CD4-positive, alpha-beta T cell treated with Interleukin-4 for 4 hours (primary cell): ENCODE measurements at places on chromosomes 2 and 18.

DNA sequence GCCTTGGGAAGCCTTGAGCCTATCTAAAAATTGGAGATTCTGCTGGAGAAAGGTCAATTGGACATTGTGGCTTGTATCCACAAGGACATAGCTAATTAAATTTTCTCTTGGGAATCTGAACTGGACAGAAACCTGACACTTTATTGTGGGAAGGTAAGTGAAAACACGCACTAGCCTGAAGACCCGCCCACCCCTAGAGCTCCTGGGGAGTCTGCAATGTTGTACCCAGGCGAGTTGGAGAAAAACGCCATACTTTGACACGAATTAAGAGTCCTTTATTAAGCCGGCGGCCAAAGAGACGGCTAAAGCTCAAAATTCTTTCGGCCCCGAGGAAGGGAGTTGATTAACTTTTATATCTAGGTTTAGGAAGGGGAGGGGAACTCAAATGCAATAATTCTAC, 1.2 kb upstream of the ZNF892 start:
- no peak for DNase-seq

DNA sequence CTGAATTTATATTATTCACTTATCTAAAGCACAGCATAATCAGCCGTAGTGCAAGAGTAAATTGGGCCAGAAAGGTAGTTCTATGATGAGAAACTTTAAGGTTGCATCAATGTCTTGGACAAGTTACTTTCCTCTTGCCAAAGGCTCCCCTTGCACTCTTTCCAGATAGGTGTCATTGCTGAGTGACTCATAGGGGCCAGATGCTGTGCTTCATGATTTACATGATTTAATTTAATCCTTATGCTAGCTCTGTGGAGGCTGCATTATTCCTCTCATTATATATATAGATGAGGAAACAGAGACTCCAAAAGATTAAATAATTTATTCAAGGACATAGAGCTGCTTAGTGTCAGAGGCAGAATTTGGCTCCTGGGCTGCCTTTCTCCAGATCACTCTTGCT, 5.0 kb downstream of the CFAP221 start:
- DNase-seq = no peak

DNA sequence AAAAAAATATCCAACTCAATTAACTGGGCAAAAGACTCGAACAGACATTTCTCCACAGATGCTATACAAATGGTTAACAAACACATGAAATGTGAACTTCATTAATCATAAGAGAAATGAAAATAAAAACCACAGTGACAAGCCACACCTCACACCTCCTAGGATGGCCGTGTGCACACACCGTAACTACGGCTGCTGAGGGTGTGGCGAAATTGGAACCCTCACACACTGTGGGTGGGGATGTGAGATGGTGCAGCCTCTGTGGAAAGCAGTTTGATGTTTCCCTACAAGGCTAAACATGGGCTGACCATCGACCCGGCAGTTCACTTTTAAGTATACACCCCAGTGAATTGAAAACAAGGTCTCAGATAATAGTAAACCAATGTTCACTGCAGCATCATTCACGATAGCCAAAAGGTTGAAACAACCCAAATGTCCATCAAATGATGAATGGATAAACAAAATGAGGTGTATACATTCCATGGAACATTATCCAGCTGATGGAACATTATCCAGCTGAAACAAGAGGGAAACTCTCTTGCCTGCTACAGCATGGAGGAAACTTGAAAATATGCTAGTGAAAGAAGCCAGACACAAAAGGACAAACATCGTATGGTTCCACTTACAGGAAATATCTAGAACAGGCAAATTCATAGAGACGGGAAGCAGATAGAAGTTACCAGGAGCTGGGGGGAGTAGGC, 32.2 kb downstream of the ZAP70 start:
- DNase-seq = peak; percentile 69

DNA sequence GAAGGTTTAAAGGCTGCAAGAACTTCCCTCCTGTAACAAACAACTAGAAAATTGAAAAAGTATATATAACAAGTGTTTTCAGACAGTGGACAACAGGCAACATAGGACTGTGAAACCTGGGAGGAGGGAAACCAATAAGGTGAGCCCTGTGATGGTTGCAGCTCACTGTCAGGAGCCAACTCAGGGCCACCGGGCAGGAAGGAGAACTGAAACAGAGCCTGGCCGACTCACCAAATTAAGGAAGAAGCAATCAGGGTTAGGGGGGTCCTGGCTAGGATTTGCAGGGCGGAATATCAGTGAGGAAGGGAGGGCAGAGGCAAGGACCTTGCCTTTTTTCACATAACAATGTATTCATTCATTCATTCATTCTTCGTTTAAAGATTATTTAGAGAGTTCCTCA, 21.8 kb upstream of the CNRIP1 start:
- DNase-seq = no peak

GRCh38 chr2:129055824-129056223, 737.2 kb upstream of the HS6ST1 start:
- no peak for DNase-seq

DNA sequence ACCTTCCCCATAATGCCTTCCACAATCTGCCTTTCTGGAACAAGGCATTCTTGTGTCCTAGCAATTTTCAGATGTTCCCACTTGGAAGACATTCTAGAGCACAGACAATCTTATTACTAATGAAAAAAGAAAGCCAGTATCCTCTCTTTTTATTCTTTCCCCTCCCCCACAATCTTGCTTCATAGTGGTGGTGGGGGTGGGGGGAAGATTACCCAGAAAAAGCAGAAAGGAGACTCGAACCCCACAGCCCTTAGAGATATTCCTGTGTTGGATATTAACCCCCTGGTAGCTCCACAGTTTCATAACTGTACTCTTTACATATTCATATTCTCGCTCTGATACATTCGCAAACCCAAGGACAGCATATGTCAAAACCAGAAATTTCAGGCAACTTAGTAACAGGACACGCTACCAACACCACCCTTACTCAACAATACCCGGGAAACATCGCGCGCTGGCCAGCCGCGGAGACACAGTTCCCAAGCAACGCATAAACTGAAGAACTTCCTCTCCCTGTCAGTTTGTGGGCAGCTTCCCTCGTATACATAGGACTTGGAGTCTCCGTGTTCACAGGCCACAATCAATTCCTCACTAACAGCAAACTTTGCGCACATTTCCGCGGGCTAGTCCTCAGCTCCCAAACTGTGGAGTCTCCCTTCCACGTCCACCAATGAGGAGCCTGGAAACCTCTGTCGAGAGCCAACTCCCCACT, 793 bp downstream of the NR4A2 start:
- peak; percentile 23 for DNase-seq

DNA sequence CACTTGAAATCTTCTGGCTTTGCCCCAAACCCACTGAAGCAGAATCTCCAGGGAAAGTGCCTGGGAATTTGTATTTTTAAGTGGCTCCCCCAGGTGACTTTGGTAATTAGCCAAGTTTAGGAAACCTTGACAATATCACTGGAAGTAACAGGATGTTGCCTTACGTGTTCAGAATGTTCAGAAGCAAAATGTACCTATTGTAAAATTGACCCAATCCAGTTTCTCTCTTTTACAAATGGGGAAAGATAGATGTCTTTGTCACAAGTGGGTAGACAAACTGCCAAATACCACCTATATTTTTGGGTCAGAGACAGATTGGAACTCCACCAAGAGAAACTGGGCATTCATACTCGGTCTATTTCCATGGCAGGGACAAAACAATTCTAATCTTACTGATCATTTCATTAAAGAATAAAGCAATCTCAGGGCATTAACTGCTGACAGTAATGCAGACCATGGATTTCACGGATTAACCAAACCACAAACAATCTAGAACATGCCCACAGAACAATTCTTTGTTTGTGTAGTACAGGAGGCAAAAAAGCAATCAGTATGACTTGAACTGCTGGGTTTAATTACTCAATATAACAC, 255.8 kb downstream of the ERBB4 start:
- no peak for DNase-seq

GRCh38 chr2:46230115-46230571, 67.1 kb upstream of the EPAS1 start:
- no peak for DNase-seq

DNA sequence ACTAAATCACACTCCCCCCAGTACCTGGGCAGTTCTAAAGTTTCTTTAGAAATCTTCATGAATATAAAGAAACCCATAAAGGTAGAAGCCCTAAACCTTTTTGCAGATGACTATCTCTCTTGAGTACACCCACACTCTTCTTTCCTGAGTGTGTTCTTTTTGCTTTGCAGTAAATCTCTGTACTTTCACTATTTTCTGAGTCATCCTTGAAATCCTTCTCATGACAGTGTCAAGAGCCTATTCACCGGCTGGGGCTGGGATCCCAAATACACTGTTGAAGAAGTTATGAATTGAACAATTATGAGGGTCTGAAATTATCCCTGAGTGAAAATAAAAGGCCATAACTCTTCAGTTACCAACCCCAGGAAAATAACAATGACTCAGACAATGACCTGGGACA, 133.9 kb upstream of the CCDC195 start:
- DNase-seq = no peak

DNA sequence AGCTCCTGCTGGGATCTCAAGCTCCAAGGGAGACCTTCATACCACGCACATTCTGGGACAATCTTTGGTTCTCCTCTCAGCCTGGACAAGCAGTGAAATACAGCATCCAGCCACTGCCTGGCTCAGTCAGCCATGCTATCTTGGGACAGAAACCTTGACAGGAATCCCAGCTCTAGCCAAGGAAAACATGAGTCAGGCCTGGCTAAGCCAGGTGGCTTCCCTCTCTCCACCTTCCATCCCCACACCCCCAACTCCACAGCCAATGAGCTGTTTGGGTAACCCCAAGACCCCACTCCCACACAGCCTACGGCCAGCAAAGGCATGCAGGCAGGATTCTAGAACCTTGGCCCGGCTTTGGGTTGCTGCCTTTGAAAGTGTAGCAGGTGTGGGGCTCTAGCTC, 64.9 kb downstream of the MCFD2 start:
- no peak for DNase-seq

DNA sequence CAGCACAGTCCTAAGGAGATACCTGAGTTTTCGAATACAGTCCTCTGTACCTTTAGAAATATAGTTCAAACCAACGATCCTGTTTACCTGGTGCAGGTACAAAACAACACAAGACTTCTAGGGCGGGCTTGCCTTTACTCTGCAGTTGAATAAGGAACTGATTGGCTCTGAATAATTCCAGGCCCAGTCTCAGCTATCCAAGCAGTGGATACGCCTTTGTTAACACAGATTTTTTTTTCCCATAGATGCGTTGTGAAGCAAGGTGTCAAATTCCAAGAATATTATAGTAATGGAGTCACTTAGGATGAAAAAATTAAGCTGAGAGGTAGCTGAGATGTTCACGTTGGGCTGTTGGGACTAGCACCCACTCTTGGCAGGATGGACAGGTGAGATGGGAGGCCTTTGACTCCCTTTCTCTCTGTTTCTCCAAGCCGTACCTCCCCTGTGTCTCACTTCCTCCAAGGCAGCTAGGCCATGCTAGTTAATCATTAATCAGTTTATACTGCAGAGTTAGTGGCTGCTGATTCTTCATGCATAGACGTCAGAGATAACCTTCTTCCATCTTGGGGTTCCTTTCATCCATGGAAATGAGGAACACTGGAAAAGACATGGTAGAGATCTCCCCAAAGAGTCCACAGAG, 380.8 kb upstream of the ACVR2A start:
- no peak for DNase-seq

DNA sequence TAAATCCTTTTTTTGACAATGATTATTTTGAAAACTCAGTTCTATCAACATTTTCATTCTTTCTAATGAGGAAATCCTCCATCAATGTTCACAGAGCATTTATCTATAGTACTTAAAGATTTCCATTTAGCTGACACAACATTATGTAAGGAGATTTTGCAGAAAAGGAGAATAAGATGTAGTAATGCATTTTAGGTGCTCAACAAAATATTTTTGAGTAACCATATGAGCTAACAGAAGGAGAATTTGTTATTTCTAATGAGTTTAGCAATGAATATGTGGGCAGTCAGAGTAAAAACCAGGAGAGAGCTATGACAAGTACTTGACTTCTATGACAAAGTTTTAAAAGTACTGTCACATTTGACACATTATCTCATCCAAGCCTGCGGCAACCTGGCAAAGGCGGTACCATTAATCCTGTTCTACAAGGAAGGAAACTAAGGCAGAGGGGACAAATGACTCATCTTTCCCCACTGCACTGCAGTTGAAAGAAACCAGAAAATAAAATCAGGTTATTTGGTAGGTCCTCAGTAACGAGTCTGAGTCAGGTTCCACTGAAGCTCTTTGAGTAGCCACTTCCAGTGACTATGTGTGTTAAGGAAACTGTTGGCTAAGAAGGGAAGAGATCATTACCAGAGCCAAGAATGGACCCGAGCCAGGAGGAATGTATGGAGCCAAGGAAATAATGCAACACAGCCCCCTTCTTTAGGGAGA, 134.1 kb upstream of the ITGB6 start:
- DNase-seq = peak; percentile 43

GRCh38 chr2:42562474-42563144, 5.8 kb upstream of the MTA3 start:
- DNase-seq = no peak

GRCh38 chr2:104388296-104388695, 465.6 kb upstream of the POU3F3 start:
- DNase-seq = no peak
